ENCODE measurements at places on chromosomes 7 and 10. TPM values are rescaled to one million over a fixed set of nuclear protein-coding genes. Genes with fewer than 3 reads are reported as not detected.

ACTA2 gene
- 222 TPM for total RNA-seq

SH3PXD2A gene
- total RNA-seq: 52.0 TPM

GNGT1 gene
- total RNA-seq: not detected

- no peak for DNase-seq
Observed at GRCh38 chr10:132270721-132271457, 36.9 kb downstream of the STK32C start.

DNA sequence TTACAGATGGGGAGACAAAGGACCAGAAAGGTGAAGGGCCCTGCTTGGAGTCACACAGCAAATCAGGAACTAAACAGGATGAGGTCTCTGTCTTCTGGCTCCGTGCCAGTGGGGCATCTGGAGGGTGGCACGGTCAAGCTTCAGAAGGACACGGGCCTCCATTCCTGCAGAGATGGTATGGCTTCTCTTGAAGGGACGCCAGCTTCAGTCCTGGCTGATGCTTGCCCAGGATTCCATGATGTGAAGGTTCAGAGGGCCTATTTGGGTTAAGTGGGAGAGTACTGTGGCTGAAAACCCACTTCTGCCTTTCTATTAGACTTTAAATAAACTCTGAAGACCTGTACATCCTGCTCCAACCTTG lies 6.1 kb downstream of the RAMP3 start:
- DNase-seq: no peak

All from skin of body (tissue), 3 donors.